SHP77 treated with DMSO at 0.1 percent for 48 hours (cell line): ENCODE measurements at places on chromosomes 3 and 15.

DNA sequence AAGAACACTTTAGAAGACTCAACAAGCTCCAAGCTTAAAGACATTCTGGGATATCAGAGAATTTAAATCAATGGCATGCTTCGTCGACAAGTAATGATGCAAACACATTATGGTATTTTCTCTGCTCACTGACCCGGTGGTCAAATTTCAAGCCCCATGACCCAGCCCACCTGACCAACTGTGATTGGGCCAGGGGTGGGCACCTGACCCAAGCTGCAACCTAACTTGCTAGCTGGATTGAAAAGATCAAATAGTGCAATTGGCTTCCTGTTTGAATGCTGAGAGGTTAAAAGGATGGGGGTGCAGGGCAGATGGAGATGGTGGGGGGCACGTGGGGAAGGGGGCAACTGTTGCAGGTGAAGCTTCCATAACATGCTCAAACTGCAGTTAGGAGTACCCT lies 250.4 kb downstream of the CLSTN2 start:
- no peak for DNase-seq

DNA sequence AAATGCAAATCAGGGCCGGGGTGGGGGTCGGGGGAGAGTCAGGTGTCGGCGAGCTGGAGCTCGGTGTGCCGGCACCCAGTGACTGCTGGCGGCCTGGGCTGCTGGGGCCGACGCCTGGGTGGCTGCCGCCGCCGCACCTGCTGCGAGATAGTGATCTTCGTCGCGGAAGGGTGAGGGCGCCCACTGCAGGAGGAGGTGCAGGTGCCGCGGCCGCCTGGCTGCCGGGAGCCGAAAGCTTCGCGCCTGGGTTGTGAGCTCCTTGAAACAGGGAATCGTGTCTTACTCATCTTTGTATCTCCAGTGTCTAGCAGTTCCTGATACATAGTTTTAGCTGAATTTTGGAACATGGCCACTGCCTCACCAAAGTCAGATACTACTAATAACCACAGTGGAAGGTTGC lies 64.0 kb upstream of the CPOX start:
- no peak for DNase-seq

DNA sequence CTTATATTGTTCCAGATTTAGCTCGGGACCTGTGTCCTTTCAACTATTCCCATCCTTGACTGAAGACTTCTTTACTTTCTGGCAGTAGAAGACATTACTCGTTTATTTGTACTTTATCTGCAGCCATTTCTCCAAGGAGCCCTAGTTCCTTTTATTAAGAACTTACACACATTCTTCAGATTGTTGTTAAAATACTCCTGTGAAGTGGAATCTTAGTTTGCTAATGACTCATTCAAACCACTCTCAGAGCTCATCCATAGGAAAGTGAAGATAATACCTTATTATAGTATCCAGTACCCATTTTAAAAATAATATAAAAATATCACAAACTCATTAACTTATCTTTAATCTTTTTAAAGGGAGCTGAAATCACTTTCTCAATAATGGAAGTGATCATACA lies 63.5 kb downstream of the C3orf70 start:
- no peak for DNase-seq

DNA sequence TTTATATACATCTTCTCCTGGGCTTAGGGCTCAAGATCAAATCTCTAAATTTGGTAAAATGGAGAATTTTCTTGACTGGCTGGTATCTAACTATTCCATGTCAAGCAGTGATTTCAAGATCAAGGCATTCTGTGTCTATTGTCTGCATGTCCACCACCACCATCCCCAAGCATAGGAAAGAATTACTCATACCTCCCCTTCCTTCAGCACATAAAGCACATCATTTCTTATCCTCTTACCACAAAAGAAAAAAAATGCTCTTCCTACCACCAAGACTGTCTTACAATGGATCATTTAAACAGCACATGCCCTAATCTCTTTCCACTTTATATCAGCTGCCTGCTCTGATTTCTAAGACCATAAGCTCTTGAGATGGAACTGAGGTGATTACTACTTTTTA lies 470.5 kb upstream of the THBS1 start:
- no peak for DNase-seq

DNA sequence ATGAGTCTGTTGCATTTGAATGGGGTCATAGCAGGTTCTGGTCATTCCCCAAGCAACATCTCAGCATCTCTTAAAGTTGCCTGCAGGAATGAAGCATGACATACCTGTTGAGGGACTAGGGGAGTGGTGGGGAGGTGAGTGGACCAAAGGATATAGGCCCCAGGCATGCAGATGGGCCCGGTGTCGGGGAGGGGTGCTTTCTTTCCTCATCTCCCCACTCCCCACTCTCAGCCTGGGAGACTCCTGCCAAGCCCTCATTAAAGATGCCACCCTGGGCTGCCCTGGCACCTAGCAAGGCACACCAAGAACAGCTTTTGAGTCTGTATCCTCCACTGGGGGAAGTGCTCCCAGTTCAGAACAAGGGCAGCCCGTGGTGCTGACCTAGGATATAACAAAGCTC lies 54.2 kb downstream of the GRIP2 start:
- DNase-seq: no peak

GRCh38 chr15:66401130-66402021 lies 14.7 kb downstream of the MAP2K1 start:
- DNase-seq: no peak
